A549 treated with RU486 at 1 μM for 4 hours (cell line): ENCODE measurements at places on chromosomes 16 and 17. TPM values are rescaled to one million over a fixed set of nuclear protein-coding genes. Genes with fewer than 3 reads are reported as not detected.

WNT3 gene
- total RNA-seq = 3.8 to 5.9 TPM (median 5.2 TPM) in 5 replicates

TBC1D3C gene
- total RNA-seq = not detected in 5 replicates

AKAP1 gene
- total RNA-seq = 46.5 to 56.4 TPM (median 55.1 TPM) in 5 replicates

TBC1D3E gene
- not detected in 5 replicates for total RNA-seq

ARL17B gene
- total RNA-seq = 5.2 to 6.5 TPM (median 6.2 TPM) in 5 replicates

ABCC3 gene
- 111 to 157 TPM (median 133 TPM) in 5 replicates for total RNA-seq
